ENCODE measurements at places on chromosomes 16 and 17. TPM values are rescaled to one million over a fixed set of nuclear protein-coding genes. Genes with fewer than 3 reads are reported as not detected.

- DNase-seq, result no peak
These were observed 66.0 kb downstream of the XPO6 start for GRCh38 chr16:28145796-28146195.

DNA sequence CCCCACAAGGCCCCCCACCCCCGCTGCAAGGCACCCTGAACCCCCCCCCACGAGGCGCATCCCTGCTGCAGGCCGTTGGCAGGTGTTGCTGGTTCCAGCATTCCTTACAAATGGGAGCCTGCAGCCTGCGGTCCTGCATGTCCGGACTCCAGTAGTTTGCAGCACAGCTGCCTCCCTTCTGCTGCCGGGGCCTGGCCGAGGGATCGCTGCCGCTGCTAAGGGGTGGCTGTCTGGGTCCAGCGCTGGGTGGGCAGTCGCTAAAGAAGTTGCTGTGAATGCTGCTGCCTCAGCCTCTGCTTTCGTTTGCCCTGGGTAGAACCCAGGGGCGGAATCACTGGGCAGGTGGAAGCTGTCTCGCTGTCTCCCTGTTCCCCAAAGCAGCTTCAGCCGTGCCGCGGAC, 11.8 kb downstream of the UTS2R start:
- no peak for DNase-seq

- no peak for DNase-seq
These were observed 3.3 kb downstream of the DECR2 start for GRCh38 chr16:404971-405486.

DNA sequence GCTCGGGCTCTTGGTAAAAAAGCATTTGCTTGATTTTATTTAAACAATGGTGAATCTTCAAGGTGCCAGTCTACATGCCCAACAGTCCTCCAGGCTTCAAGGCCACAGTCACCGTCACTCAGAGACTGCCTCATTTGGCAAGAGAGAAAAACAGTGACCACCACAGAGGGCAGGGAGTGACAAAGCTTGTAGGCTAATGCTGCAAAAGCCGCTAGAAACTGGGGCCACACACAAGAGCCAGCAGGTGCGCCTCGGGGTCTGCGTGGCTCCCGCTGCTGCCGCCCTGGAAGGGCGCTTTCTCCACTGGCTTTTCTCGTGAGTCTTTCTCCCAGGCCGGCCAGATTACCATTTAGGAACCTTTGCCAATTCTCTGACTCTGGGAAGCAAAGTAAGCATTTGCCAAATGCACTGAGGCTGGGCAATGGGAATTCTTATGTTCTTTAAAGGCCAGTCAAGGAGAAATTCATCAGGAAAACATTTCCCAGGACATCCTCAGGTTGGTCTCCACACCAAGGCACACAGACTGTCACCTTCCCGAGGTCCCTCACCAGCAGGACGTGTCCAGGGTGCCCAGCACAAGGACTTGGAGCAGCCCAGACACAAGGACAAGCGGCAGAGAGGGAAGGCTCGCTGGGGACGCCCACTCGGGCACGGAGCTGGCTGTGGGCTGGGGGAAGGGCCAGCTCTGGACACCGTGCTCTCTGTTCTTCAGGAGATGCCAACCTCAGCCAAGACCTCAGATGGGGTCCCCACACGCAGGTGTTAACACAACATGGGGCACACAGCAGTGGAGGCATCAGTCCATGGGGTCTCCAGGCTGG, 12.5 kb upstream of the C16orf95 start:
- no peak for DNase-seq

- DNase-seq, result peak; percentile 99
These were observed 16.4 kb upstream of the MARCHF10 start for GRCh38 chr17:62824290-62825131.

- DNase-seq, result no peak
These were observed 2.5 kb downstream of the RPL13 start for GRCh38 chr16:89562939-89563338.

OTOA gene
- 0.10 TPM for total RNA-seq

FBXO39 gene
- total RNA-seq, result not detected

NTN3 gene
- total RNA-seq, result not detected

BCO1 gene
- 4.3 TPM for total RNA-seq
